ENCODE measurements at places on chromosomes 4 and X. TPM values are rescaled to one million over a fixed set of nuclear protein-coding genes. Genes with fewer than 3 reads are reported as not detected.

GRCh38 chr4:145822181-145822580 is 116.4 kb downstream of the ZNF827 start:
- DNase-seq: no peak

DNA sequence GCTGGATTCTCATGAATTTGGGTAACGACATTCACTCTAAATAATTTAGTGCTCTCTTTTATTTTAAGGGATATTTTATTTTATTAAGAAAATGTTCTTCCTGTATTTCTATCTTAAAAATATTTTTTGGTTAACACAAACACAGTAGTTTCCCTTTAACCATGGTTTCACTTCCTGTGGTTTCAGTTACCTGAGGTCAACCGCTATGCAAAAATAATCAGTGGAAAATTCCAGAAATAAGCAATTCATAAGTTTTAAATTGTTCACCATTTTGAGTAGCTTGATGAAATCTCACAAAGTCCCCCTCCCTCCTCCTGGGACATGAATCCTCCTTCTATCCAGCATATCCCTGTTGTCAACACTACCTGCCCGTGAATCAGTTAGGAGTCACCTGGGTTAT is 71.4 kb downstream of the GBA3 start:
- no peak for DNase-seq

- DNase-seq: no peak
These were observed 23.6 kb downstream of the KIF4A start for GRCh38 chrX:70313503-70313902.

The HGFAC gene
- total RNA-seq: not detected

DNA sequence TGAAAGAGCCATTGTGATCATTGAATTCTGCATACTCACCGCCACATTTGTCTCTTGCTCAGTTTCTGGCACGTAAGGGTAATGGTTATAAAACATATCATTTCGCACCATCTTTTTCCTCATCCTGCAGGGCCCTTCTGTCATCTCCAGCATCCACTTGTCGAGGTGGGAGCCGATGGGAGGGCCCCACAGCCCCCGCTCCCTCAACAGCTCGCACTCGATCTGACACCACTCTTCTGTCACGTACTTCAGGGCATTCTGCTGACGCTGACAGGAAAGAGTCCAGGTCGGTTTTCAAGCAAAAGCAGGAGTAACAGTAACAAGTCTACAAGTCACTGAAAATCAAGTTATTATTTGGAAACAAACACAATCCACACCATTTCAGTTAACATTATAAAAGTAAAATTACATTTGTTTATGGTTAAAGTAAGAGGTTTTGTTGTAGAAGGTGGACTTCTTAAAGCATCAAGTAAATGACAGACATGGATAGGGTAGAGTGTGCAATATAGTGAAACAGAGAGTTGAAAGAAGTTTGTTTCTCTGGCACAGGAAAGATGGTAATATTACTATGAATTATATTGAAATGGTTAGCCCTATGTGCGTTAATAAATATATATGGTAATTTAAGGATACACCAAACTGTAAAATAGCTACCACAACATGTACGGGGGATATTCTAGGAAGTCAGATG is 150.6 kb downstream of the CDS1 start:
- no peak for DNase-seq

DNA sequence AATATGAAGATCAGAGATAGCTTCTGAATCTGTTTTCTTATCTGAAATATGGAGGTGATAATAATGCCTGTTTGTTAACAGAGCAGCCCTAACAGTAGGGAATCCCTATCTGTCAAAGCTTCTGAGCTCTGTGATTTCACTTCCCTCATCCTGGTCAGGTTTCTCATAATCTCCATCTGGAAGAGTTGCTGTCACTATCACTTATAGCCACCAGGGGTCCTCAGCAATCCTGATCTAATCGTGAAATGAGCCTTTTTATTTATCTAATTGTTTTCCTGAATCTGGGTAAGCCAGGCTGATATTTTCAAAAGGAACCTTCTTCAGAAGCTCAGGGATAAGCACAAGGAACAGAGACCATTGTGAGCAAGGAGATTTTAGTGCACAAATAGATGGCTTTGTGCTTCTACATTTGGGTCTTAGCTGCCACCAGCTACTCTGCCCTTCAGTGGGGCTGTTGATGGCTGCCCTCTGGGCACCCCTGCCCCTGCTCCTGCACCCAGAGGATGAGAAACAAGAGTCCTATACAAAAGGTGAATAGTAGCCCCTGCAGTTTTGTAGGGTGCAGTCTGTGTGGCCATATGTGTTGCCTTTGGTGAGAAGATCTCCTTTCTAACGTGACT is 196.4 kb upstream of the RADX start:
- DNase-seq: peak; percentile 22
